Kidney (tissue), 22 donors: ENCODE measurements at places on chromosomes 12 and 14. TPM values are rescaled to one million over a fixed set of nuclear protein-coding genes. Genes with fewer than 3 reads are reported as not detected.

CLEC7A gene
- total RNA-seq, result 20.0 TPM

GRCh38 chr12:62693376-62694050 is 226.9 kb downstream of the MON2 start:
- no peak for DNase-seq
- no peaks in the 10 kb centered on the region for H3K36me3 ChIP-seq
- H3K4me3 ChIP-seq, result no peak overlapping the region
- H3K27ac ChIP-seq, result no peak overlapping the region

DNA sequence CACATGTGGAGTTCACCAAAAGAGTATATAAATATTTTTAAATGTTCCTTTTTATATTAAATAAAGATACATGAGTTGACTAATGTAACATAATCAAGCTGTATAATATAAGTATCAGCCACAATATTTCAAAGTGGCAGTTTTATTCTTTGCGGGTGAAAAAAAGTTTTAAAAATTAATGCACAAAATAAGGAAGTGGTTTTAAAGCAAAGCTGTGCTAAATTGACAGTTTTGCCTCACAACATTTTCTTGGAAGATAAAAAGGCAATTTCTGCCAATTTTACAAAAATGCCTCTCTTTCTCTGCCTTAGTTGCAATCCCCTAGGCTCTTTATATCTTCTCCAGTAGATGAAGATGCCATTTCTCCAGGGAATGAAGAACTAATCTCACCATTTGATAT is 719.1 kb downstream of the C12orf50 start:
- no peak overlapping the region for H3K4me3 ChIP-seq
- H3K27me3 ChIP-seq, result no peaks in the 10 kb centered on the region
- no peak overlapping the region for H3K27ac ChIP-seq
- no peaks in the 10 kb centered on the region for H3K4me1 ChIP-seq
- no peaks in the 10 kb centered on the region for H3K36me3 ChIP-seq

- DNase-seq, result peak; percentile 83
- H3K36me3 ChIP-seq, result no peaks in the 10 kb centered on the region
- H3K4me1 ChIP-seq, result no peaks in the 10 kb centered on the region
- no peaks in the 10 kb centered on the region for H3K27me3 ChIP-seq
Measured at GRCh38 chr12:14284184-14284722, 81.2 kb upstream of the ATF7IP start.

- no peak for DNase-seq
- H3K27ac ChIP-seq, result no peak overlapping the region
- H3K27me3 ChIP-seq, result no peaks in the 10 kb centered on the region
- H3K4me1 ChIP-seq, result no peaks in the 10 kb centered on the region
Measured at GRCh38 chr14:61965030-61965745, 203.0 kb downstream of the SNAPC1 start.

GRCh38 chr14:68525516-68525915 is 267.4 kb downstream of the ZFP36L1 start:
- H3K36me3 ChIP-seq, result no peaks in the 10 kb centered on the region
- peak; percentile 28 for DNase-seq
- no peak overlapping the region for H3K27ac ChIP-seq
- H3K4me1 ChIP-seq, result peaks cover 61% of the 10 kb centered on the region
- no peaks in the 10 kb centered on the region for H3K27me3 ChIP-seq
